ENCODE measurements at places on chromosomes 16 and 17.

GRCh38 chr17:40872416-40872815, 5.4 kb upstream of the KRT12 start:
- no peak for DNase-seq

DNA sequence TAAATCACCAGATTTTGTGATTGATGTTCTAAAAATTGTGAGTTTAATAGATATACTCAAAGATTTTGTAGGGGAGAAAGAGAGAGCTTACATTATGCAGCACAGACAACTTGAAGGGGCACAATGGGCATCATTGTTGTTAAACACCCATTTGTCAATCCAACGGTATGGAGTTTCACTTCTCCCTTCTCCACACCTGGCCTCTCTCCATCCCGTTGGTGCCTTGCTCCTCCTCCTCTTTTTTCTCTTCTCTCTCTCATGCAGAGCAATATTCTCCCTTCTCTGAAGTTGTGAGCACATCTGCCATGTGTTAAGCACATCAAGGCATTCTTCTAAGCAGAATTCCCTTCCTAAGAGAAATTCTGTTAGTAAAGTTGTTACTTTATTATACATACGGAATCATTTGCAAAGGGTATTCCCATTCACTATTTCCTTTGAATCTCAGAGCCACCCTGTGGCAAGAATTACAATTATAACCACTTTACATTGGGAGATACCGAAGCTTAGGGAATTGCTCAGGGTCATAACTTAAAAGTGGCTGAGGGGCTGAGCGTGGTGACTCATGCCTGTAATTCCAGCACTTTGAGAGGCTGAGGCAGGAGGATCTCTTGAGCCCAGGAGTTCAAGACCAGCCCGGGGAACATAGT, 40.5 kb upstream of the SKAP1 start:
- no peak for DNase-seq

- no peak for DNase-seq
Measured at GRCh38 chr16:4172070-4172469, 55.8 kb upstream of the ADCY9 start.

- no peak for DNase-seq
Measured at GRCh38 chr17:81179220-81179619, 13.2 kb upstream of the AATK start.

Measured in cerebellar cortex (tissue), 1 donor.